ENCODE measurements at places on chromosomes 1 and 21.

GRCh38 chr21:35942211-35943144 lies 117.8 kb downstream of the SETD4 start:
- DNase-seq: no peak

DNA sequence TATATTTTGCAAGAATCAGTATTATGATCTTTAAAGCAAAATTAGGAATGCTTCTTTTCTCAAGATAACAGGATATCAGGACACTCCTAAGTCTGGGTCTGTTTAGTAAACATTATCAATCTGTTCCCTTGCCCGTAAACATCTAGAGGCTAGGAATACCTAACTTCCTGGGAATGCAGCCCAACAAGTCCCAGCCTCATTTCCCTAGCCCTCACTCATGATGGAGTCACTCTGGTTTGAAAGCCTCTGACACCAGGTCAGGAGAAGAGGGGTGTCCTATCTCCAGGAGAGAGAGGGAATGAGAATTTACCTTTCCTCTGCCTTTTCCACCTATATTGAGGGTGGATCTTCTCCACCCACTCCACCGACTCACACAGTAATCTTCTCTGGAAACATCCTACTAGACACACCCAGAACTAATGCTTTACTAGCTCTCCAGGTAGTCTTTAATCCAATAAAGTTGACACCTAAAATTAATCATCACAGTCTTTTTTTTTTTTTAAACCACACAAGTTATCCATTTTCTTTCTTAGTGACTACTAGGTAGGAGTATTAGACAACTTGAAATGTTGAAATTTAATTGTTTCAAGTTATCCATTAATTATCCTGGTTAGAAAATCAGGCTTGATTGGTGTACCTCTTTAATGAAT lies 659.3 kb downstream of the USP25 start:
- no peak for DNase-seq

- DNase-seq: no peak
Measured at GRCh38 chr21:39923476-39923875, 56.2 kb downstream of the PCP4 start.

GRCh38 chr1:229012823-229013222 lies 258.1 kb upstream of the RAB4A start:
- no peak for DNase-seq
